Brain microvascular endothelial cell (primary cell): ENCODE measurements at places on chromosomes 4 and X.
A peak's percentile ranks its signal among the peaks of the same experiment; 100 is the strongest.

DNA sequence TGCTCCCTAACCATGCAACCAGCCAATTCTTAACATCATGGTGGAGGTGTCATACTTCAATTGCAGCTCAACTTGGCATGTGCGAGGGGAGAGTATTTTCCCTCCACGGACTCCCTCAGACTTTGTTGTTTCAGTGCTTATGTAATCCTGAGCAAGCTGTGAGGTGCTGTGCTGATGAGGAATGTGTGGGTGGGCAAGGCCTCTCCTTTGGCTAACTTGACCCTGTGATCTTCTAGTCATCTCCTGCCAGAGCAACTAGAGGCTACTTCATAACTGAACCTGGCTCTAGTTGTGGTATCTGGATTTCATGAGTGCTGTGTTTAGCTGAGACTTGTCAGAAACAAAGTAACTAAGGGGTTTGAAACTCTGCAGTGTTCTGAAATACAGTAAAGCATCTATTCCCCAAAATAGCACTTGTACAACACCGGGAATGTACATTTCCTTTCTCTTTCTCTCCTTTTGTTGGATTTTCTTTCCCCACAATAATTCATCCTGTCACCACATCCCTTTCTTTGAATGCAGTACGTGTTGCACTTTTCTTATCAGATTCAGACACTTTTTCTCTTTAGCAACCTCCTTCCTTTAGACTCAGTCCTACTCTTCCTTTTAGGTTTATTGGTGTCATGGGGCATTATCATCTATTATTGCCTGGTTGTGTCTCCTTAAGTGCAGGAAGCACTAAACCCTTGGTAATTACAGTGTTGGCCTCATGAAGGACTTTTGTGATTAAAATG is 415.2 kb upstream of the NR3C2 start:
- DNase-seq, result no peak

- DNase-seq, result no peak
Measured at GRCh38 chr4:87399148-87399547, 8.2 kb upstream of the HSD17B11 start.

- DNase-seq, result peak; percentile 92
Measured at GRCh38 chr4:37561803-37562207, 124.4 kb downstream of the RELL1 start.

GRCh38 chr4:152941411-152941810 is 5.3 kb downstream of the FHDC1 start:
- no peak for DNase-seq
